ENCODE measurements at places on chromosomes 16 and 17.

- peak; percentile 47 for DNase-seq
Measured at GRCh38 chr17:19867079-19867328, 732 bp downstream of the ULK2 start.

DNA sequence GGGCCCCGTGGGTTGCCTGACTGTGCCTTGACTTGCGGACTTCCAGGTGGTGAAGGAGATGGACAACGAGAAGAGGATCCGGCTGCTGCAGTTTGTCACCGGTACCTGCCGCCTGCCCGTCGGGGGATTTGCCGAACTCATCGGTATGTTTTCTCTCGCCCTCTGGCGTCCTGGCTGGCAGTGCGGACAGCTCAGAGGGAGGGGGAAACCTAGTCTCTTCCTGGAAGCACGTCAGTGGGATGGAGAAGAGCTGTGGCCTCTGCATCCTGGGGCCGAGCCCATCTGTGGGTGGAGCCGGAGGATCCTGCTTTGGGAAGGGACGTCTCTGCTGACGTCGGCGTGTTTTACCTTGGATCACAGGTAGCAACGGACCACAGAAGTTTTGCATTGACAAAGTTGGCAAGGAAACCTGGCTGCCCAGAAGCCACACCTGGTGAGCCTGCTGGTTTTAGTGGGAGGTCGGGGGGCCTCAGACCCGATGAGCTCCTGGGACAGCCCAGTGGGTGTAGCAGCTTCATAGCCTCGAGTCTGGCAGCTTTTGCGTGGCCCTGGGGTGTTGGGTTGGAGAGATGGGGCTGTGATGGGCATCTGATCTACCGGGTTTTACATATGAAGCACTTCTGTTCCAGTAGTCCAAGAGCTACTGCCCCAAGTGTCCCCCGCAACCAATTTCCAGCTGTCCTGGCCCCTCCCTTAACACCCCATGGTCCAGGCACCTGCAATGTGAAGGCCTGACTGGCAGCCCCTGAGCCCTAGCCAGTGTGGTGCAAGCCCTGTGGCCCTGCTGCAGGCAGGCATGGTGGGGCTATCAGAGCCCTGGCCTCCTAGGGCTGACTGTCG, 11.9 kb upstream of the CLEC18A start:
- no peak for DNase-seq

DNA sequence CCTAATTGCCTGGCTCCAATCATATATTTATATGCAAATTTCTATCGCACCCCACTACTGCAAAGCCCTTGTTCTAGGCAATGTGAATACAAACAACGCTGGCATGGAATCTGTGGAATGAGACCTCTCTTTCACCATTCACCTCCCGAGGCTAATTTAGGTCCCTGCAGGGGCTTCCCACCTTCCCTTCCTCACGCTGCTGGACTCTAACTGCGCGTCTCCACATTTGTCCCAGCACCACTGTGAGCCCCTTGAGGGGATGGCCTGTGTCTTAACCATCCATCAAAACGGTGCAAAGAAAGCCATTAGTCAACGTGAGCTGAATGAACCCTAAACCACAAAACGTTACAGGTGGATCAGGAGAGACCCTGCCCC, 1.6 kb downstream of the TMEM114 start:
- no peak for DNase-seq

DNA sequence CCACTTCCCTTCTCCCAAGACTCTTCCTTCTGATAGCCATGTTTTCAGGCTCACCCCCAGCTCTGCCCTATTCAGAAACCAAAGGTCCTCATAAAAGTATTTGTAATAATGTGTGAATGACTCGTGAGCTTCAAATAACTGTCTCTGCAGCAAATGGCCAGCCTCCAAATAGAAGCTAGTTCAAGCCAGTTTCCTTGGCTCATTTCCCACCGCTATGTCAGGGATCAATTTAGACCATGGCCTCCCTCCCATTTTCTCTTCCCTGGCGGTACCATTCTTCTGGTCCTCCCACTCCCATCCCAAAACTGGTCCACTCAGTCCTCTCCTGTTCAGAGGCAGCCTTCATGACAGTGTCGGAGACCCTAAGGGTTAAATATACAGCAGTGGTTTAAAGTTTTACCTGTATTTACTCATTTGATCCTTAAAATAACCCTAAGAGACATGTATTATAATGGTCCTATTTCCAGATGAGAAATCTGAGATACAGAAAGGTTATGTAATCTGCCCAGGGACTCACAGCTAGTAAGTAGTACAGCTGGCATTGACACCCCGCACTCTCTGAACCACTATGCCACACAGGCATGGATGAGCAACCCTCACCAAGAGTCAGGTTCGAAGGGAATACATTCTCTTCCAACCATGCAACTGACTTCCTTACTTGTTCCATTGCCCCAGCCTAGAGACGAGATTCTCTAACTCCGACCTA, 42.9 kb downstream of the GAS7 start:
- no peak for DNase-seq

GRCh38 chr17:18258356-18259038, at the start of gene FLII:
Gene FLII, minus strand, starts transcription at chr17:18258738. Its CDS starts 48 bp downstream, at chr17:18258690.
- DNase-seq, result no peak

GRCh38 chr16:79051313-79051712, 549.2 kb downstream of the MAF start:
- no peak for DNase-seq

DNA sequence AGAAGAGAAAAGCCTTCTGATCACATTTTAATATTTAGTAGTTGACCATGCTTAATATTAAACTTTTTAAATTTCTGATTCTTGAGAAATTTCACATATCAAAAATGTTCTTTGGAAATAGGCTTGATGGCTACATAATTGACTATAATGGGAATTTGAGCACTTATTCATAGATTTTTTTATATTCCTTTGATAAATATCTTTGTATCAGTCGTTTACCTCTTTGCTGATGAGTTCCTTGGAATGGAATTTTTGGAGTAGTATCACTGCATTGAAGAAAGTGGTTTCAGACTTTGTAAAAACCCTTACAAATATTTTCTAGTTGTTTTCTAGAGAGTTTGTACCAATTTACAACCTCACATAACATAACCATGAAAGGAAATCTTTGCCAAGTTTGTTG, 14.7 kb downstream of the DNAAF1 start:
- DNase-seq, result no peak

DNA sequence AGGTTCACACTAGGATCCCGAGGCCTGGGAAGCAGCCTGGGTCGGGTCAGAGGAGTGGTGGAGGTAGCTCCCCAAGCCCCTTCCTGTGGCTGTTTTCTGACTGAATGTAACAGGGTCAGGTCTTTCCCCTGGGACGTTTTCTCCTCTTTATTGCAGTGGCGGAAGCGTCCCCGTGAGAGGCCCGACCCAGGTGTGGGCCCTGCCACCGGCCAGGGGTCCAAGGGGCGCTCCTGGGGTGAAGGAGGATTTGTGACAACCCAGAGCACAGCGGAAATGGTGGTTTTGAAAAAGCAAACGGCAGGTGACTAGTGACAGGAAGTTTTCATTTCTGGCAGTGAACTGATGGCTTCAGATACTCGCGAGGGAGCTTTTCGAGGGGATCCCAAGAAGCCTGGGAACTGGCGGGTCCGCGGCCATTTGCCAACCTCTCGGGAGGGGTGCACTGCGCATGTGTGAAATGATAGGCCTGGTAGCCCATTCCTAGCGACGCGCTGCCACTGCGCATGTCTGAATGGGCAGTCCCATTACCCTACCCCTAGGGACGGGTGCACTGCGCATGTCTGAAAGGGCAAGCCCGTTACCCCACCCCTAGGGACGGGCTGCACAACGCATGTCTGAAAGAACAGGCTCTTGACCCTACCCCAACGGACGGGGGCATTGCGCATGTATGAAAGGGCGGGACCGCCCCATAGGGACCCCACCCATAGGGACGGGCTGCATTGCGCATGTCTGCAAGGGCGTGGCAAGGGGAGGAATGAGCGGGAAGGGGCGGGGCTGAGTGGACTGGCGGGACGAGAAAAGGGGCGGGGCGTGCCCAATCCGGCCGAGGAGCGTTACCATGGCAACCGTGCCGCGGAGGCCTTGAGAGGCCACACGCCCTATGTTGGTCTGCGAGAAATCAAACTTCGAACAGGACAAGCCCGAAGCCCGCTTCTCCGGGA, 1747.9 kb downstream of the TP53TG3F start:
- no peak for DNase-seq

DNA sequence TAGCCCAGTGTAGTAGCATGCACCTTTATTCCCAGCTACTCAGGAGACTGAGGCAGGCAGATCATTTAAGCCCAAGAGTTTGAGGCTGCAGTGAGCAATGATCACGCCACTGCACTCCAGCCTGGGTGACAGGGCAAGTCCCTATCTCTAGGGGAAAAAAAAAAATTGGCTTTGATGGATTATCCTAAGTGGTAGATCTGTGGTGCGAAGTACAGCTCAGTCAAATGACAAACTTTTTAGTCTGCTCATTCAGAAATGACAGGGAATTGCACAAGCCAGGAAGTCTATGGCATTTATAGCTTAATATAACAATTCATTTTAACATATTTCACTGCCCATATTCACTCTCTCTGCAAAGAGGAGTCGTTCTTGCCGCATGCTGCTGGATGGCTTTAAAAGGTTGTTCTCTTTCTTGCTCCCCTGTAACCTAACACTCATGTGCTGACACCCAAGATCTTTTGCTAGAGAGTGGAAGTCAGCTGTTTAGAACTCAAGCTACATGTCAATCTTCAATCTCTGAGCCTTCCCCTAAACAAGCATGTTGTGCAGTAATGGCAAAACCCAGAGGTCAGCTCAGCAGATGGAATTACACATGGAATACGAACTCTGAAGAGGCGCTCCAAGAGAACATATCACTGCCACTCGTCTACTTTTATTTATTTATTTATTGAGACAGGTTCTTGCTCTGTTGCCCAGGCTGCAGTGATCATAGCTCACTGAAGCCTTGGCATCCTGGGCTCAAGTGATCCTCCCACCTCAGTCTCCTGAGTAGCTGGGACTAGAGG, 32.8 kb downstream of the RNF157 start:
- no peak for DNase-seq

- DNase-seq, result no peak
Measured at GRCh38 chr17:31593806-31594205, 202.3 kb downstream of the RAB11FIP4 start.

GRCh38 chr17:36727577-36727976, 126.2 kb downstream of the MRM1 start:
- no peak for DNase-seq

DNA sequence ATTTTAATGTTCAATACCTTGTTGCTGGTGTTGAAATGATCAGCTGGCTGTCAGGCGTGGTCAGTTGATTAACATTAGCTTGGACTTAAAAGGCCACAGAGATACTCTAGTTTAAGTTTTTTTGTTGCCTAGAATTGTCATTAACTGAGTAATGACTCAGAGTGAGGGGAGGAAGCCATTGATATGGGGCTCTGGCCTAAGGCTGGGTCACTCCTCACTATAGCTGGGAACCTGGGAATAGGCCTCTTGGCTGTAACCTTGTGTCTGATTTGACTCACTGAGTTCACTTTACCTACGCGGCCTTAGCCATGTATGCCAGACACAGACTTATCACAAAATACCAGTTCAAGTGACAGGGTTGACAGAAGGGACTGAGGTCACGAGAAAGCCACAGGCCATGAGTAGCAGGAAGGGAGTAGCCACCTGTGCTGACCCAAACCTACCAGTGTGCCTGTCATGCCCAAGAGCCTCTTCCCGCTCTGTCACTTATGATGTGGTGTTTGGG, 37.9 kb upstream of the ADCY7 start:
- DNase-seq, result no peak

GRCh38 chr16:83040174-83040573, 413.4 kb downstream of the CDH13 start:
- DNase-seq, result peak; percentile 96

DNA sequence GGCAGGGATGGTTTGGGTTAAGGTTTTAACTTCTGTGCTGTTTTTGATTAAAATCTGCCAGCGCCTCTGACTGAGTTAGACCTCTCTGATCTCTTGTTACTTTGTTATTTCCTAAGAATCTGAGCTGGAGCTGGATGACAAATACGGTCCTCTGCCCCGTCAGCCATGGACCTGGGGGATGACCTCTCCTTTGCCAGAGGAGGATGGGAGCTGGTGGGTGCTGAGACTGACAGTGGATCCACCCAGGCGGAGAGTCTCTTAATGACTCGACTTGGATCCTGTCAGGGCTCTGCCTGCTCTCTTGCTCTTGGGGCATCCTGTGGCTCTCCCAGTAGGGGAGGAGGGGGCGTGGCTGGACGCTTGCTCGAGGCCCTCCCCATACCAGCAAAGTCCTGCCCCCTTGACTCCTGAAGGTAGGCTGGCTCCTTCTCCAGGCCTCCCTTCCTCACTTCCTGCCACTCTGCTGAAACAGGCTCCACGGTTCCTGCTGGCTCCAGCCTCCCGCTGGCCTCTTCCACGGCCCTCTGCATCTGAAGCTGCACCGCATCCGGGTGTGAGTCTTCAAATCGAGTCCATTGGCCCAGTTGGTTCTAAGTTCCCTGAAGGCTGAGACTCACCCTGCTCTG, 24.8 kb upstream of the MAP3K14 start:
- peak; percentile 100 for DNase-seq

DNA sequence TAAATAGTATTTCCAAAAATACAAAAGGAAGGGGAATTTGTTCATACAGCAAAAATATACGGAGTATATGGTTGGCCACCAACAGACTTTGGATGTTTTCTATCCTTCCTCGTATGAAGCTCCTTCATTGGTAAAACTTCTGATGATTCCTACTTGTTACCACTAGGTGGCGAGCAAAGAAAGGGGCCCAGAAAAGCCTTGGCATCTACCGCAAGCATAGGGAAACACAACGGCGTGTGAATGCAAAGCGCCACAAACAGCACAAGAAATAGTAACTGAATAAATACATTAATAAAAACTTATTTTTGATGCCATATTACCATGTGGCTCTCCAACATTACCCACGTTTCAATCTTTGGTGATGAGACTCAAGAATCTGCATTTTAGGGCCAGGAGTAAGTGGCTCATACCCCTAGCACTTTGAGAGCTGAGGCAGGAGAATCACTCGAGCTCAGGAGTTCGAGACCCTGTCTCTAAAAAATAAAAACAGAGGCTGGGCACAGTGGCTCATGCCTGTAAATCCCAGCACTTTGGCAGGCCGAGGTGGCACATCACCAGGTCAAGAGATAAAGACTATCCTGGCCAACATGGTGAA, 34.5 kb downstream of the YWHAE start:
- peak; percentile 62 for DNase-seq

- DNase-seq, result no peak
Measured at GRCh38 chr17:63431939-63432804, 13.9 kb downstream of the CYB561 start.

DNA sequence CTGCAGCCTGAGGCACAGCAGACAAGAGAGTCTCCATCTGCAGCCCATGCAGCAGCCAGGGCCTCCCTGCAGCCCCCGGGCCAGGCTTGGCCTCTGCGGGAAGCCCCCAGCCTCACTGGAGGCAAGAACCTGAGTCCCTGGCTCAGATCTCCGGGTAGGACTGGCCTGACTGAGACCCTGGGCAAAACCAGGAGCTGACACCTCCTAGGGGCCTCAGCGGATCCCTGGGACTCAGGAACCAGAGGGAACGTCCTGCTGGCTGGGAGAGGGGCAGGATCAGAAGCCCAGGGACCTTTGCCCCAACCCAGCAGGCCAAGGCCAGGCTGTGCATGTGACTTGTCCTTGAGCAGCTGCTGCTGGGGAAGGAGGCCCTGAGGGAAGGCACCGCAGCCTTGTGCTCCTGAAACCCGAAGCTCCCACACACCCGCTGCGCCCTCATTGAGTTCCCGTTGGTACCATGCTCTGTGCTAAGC, 1.7 kb upstream of the PRSS21 start:
- no peak for DNase-seq

GRCh38 chr17:78562734-78563133, 14.5 kb downstream of the DNAH17 start:
- DNase-seq, result no peak

GRCh38 chr17:65173284-65173793, 36.2 kb downstream of the RGS9 start:
- DNase-seq, result peak; percentile 79

Measured in HT1080 (cell line).